ENCODE measurements at places on chromosomes 1 and 21. TPM values are rescaled to one million over a fixed set of nuclear protein-coding genes. Genes with fewer than 3 reads are reported as not detected.

Gene TTC34
- total RNA-seq, result 0.76 TPM

Gene TMEM61
- 2.8 TPM for total RNA-seq

Gene GPR3
- total RNA-seq, result 0.39 TPM

Gene TM2D1
- 39.3 TPM for total RNA-seq

Gene PRDM16
- 25.5 TPM for total RNA-seq

Gene TP73
- total RNA-seq, result 0.77 TPM

Gene PUSL1
- total RNA-seq, result 37.5 TPM

Gene CFAP45
- total RNA-seq, result 34.6 TPM

Gene TEX38
- not detected for total RNA-seq

Gene TPTE
- total RNA-seq, result not detected

Gene SPTA1
- 0.46 TPM for total RNA-seq

Gene AADACL3
- not detected for total RNA-seq

Gene PSMB2
- 35.8 TPM for total RNA-seq

Gene AMY1B
- total RNA-seq, result 6.8 TPM

Gene CNIH4
- 32.5 TPM for total RNA-seq

Gene RGS1
- total RNA-seq, result 33.1 TPM

Gene SLC9C2
- total RNA-seq, result 0.98 TPM

Gene PDZK1IP1
- total RNA-seq, result 17.8 TPM

Gene UBXN10
- total RNA-seq, result 9.4 TPM

Gene RNF186
- total RNA-seq, result not detected

Gene SON
- 533 TPM for total RNA-seq

Gene LEPR
- total RNA-seq, result 12.8 TPM

Gene RNU1-1
- total RNA-seq, result 2,720 TPM

Gene HHAT
- 8.1 TPM for total RNA-seq

Gene NID1
- total RNA-seq, result 67.0 TPM

Gene ARTN
- total RNA-seq, result 1.0 TPM

Gene OR6N1
- 1.2 TPM for total RNA-seq

Gene HSPG2
- total RNA-seq, result 182 TPM

Gene IL22RA1
- 1.0 TPM for total RNA-seq
